ENCODE measurements at places on chromosomes 3 and 15. TPM values are rescaled to one million over a fixed set of nuclear protein-coding genes. Genes with fewer than 3 reads are reported as not detected.

DNA sequence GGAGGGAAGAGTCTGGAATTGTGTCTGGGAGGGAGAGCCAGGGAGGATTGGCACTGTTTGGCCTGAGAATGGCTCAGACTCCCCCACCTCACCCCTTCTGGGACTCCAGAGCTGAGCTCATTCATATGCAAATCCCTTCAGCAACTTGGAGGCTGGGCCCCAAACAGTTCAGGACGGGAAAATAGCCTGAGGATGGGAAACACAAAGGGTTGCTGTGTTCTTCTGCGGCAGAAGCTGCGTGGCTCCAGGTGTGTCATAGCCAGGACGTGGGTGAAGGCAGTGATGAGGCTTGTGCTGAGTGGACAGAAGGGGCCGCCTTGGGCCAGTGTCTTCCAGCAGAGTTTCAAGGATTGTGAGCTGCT is 16.6 kb downstream of the MASP1 start:
- no peak for DNase-seq

GRCh38 chr3:59388555-59389270 is 338.9 kb upstream of the CFAP20DC start:
- DNase-seq, result no peak

DNA sequence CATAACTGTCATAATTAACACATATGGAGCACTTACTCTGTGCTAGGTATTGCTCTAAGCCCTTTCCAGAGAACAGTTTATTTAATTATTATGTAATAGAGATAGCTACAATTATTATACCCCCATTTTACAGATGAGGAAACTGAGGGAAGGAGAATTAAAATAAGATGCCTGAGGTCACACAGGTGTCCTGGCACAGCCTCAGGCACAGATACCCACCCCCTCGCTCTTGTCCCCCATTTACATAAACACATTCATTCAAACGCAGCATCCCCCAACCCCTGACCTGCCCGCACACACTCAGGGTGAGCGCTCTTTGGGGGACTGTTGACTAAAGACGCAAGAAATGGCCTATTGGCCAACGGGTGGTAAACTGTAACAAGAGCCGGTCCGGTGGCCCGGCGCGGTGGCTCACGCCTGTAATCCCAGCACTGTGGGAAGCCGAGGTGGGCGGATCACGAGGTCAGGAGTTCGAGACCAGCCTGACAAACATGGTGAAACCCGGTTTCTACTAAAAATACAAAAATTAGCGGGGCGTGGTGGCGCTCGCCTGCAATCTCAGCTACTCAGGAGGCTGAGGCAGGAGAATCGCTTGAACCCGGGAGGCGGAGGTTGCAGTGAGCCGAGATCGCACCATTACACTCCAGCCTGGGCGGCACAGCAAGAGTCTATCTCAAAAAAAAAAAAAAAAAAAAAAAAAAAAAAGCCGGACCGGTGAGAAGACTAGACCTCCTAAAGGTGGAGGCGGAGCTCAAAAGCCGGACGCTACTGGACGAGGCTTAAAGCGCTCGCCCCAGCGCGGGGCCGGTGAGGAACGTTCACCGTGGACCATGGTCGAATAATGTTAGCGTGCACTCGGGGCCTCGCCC is 1.9 kb upstream of the ISL2 start:
- DNase-seq, result no peak

- DNase-seq, result no peak
These were observed 13.4 kb upstream of the ZNF639 start for GRCh38 chr3:179309225-179310078.

GRCh38 chr3:189144645-189145044 is 27.1 kb upstream of the TPRG1 start:
- peak; percentile 56 for DNase-seq

DNA sequence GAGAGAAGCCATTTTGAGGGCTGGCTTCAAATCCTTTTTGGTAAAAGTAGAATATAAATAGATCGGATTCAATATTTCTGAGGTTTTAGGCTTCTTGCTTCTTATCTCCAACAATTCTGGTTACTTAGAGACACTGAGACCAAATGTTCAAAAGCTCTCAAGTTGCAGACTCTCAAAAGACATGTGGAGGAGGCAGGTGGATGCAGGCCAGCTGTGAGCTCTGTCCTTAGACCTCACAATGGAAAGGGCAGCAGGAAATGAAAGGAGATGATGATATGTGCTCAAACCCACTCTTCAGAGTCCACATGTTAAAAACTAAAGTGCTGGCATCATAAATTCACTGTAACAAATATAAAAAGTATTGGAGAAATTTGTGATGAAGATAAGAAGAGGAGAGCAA is 424.9 kb upstream of the ALCAM start:
- DNase-seq, result no peak

DNA sequence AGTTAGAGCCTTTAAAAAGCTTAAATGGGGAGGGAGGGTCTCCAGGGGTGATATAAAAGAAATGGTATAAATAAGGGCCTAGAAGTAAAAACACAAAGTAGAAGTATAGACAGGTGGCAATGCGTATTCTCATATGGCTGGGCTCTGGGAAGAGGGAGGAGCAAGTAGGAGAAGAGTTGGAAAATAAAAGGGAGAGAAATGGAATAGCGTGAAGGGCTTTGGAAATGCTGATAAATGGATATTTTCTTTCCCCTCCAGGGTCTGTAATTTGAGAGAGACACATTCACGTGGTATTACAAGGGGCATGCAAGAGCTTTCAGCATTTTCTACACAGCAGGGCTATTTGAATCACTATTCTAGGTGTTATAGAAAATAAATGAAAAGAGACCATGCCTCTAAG is 313.7 kb downstream of the RYR3 start:
- DNase-seq, result no peak

The CXCR6 gene
- not detected for total RNA-seq

- DNase-seq, result no peak
These were observed 12.7 kb downstream of the CSPG5 start for GRCh38 chr3:47565734-47566550.

- DNase-seq, result no peak
These were observed 8.2 kb upstream of the SEC22A start for GRCh38 chr3:123193448-123194101.

DNA sequence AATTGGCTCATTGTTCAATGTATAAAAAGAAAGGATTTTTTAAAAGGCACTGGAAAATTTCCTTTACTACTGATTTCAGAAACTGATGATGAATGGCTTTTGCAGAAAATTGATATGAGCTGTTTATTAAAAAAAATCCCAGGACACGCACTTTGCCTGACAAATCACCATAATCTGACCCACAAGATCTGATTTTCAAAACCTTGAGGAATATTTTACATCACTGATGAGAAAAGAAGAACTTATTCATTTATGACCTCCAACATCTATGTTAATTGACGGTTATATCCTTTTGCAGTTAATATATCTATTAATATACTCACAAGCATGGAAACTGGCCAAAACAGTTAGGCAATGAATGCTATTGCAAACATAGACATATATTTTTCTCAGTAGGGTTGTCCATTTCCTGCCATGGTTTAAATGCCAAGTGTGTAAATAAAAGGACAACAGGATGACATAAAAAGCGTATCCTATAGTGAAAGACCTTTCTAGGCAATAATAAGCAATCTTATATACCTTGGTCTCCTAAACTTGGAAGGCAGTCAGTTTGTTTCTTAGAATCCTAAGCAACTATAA is 109.7 kb upstream of the SLC7A14 start:
- no peak for DNase-seq

The ITIH1 gene
- not detected for total RNA-seq

The C3orf20 gene
- not detected for total RNA-seq

GRCh38 chr15:68706256-68706655 is 114.4 kb downstream of the ANP32A start:
- DNase-seq, result no peak

- DNase-seq, result no peak
These were observed 9.9 kb downstream of the GTPBP8 start for GRCh38 chr3:113000691-113001090.

- DNase-seq, result no peak
These were observed 206.4 kb upstream of the P2RY1 start for GRCh38 chr3:152628496-152628895.

DNA sequence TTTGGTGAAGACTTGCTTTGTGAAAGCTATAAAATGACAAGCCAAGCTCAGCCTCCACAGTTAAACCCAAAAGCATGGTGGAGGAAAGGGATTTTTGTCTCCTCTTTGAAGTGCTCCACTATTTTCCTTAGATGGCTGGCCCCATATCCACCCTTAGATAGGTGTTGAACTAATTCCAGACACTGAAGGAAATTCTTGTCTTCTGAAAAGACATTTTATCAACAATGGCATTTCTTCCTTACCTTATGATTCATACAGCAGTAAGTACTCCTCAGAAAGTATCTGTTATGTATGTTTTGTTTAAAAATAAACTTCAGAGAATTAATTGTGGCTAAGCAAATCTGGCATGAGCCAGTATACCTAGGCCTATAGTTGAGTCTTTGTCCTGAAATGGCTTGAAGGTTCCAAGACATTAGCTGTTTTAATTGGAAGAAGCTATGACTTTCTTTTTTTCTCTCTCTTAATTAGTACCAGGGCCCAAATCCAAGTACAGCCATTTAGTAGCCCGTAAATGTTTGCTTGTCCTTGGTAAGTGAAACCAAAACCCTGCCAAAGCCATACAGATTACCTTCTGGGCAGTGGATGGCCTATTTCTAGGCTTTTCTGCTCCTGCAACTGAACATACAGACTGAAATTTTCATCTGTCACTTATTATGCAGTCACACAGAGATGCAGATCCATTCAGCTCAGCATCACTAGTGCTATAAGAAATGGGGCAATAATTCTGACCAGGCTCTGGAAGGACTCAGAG is 5.1 kb upstream of the BFSP2 start:
- DNase-seq, result peak; percentile 58

GRCh38 chr15:94366781-94367180 is 135.4 kb downstream of the MCTP2 start:
- no peak for DNase-seq
